H1 (cell line): ENCODE measurements at places on chromosomes 3 and 15.
A peak's percentile ranks its signal among the peaks of the same experiment; 100 is the strongest.

DNA sequence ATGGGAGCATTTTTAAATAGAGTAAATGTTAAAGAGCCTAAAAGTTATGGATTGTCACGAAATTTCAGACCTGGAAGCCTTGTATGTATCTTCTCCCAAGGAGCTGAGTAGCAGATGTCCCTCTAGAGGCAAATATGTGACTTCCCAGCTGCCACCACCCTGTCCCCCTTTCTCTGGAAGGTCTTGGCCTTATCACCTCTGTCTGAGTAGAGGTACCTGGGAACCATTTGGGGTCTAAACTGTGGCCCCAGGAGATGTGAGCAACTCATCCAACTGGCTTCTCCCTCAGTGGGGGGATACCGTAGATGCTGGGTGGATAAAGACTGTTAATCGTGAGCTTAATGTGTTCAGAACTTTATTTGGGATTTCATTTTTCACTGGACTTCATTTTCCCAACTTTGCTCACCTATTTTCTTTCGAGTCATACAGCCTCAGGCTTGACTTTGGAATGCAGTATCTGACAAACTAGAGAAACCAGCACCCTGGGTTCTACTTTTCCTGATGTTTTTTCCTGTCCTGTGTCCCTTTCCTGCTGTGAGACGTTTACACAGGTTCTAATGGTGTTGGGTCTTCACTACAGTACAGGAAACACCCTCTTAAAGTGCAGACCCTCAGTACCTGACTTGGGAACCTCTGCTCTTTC is 53.3 kb upstream of the CCR4 start:
- no peak for DNase-seq

DNA sequence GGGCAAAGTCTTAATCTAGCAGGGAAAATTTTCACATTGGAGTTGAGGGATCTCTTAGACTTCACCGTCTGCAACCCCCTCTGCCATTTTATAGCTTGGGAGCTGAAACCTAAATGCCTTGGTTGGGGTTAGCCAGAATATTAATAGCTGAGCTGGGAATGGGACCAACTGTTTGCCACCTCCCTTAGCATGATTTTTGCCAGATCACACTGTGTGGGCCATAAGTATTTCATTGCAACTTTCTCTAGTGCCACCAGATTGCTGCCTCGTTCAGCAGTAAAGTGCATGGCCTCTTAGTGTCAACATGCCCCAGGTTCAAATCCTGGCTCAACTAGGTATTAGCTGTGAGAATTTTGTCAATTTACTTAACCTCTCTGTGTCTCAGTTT is 55.9 kb upstream of the ABHD17C start:
- DNase-seq, result no peak

GRCh38 chr3:170622369-170623159 is 36.7 kb upstream of the SLC7A14 start:
- DNase-seq, result no peak

GRCh38 chr3:189334064-189334920 is 162.5 kb downstream of the TPRG1 start:
- no peak for DNase-seq

DNA sequence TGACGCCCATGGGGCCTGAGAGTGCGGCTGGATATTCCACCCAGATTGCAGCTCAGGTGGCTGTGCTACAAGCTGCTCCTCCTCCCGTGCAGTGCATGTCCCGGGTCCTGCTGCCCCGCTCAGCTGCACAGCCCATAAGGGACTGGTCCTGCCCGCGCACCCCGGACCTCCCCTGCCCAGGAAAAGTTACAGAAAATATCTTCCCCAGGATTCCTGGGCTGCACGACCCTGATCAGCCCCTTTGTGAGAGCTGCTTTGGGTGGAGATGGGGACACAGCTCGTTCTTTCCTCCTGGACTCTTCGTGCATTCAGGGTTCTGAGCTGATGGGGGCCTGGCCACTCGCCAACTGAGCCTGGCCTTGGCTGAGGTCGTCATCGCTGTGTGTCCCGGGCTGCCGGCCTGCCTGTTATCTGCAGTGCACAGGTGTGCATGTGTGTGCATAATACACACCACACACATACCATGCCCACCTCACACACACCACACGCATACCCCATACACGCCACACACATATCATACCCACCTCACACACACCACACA is 28.8 kb downstream of the APBA2 start:
- no peak for DNase-seq

DNA sequence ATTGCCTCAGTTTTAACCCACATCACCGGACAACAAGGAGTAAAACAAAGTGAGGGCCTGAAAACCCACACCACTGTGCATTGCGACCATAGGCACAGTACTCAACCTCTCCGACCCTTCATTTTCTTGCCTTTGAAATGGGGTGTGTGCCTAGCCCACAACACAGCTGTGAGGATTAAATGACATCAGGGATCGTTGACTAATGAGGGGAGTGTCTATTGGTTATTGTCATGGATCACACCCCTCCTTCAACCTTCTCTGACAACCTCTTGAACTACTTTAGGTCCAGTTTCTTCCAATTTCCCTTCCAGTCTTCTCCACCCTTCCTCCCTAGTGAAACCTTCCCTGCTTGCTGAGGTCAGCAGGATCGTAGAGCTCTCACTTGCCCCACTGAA is 89.5 kb downstream of the HES1 start:
- DNase-seq, result no peak

DNA sequence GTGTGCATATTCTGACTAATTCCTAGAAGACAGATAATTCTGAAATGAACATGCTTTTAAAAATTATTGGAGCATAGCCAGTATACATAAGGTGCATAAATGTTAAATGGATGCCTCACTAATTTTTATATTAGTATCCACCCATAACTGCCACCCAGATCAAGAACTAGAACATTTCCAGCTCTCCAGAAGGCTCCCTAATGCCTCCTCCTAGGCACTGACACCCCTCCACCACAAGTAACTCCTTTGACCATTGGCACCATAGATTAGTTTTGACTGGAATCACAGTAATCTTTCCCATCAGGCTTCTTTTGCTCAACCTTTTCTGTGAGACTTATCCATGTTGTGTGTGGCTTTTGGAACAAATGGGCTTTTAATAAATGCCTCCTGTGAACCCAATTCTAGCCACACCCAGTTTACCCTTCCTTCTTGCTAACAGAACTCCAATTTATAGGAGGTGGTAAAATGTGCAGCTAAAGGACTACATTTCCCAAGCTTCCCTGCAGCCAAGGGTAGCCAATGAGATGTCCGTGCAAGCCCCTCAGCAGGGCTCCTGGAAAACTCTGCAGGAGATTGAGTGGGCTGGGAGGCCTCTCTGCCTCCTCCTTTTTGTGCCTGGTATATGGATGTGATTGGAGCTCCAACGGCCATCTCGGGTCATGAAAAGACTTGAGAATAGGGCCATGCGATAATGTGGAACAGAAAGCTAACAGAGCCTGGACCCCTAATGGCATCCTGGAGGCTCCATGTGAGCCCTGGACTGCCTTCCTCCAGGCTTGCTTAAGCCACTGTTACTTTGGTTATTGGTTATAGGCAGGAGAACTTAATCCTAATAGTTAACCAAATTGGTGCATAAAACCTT is 322.6 kb upstream of the TLE3 start:
- no peak for DNase-seq

- DNase-seq, result no peak
Measured at GRCh38 chr3:2765002-2765579, 345.1 kb downstream of the IL5RA start.

- DNase-seq, result no peak
Measured at GRCh38 chr3:194472290-194472920, 14.4 kb downstream of the ATP13A3 start.

DNA sequence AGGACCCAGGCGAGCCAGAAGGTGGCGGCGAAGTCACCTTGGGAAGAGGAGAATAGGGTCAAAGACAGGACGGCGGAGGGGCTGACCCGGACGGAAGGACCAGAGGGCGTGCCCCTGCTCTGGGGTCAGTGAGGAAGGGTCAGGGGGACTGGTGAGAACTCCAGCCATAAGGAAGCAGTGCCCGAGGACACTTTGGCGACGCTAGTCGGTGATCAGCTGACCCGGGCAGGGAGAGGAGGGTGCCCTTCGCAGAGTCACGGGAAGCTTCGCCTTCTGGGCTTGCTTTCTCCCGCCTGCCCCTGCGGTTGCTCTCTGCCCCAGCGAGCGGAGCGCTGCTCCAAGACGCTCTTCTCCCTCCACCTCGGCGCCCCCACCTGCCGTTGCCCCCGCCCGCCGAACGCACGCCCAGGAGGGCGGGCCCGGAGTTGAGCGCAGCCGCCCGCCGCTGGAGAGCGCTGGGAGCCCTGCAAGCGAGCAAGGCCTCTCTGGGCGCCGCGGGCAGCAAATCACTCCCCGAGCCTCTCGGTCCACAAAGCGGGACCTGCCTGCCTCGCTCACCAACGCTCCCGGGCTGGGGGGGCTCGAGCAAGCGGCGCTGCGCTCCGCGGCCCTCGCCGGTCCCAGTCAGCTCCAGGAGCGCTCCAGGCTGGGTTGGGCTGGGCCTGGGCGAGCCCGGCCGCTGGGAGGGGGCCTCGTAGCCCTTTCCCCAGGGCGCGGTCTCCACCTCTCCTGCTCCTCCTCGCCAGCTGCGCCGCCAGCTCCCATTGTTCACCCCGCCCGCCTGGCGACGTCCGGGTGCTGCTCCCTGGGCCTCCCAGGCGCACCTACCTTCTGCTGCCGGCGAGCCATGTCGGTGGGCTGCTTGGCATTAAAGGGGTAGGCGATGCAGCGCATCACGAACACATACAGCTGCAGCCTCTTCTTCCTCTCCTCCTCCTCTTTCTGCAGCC is 1.2 kb downstream of the CADPS start:
- DNase-seq, result peak; percentile 70

GRCh38 chr3:66885326-66886000 is 112.6 kb upstream of the KBTBD8 start:
- DNase-seq, result no peak

GRCh38 chr3:71585131-71585530 is 1.6 kb upstream of the FOXP1 start:
- no peak for DNase-seq

DNA sequence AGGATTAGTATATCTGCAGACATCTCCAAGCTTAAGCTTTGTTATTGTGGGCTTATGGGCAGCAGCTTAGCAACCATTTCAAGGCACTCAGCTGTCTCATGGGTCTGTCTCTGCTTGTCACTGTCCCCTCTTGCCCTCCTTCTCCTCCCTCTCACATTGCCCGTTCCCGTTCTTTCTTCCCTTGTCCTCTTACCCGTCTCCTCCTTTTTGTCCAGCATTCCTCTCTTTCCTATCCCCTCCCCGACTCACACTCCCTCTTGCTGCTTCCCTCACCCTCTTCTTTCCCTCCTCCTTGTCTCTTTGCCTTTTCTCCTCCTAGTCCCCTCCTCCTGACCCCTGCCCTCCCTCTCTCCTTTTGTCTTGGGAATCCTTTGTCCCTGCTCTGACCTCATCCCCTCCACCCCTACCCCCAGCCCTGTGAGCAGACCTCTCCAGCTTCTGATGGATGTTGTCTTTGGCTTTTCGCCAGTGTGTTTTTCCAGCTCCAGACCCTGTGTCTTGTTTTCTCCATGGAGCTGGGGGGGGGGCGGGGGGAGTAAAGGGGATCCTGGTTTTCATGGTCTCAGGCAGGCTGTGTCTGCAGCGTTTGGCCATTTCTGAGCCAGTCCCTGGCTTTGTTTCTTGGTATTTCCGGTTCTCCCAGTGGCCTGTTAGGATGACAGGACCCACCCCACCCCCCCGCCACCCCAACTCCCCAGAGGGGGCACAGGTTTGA is 47.9 kb upstream of the TRAK1 start:
- no peak for DNase-seq

GRCh38 chr15:69275933-69276560 is 22.7 kb upstream of the PAQR5 start:
- peak; percentile 33 for DNase-seq

DNA sequence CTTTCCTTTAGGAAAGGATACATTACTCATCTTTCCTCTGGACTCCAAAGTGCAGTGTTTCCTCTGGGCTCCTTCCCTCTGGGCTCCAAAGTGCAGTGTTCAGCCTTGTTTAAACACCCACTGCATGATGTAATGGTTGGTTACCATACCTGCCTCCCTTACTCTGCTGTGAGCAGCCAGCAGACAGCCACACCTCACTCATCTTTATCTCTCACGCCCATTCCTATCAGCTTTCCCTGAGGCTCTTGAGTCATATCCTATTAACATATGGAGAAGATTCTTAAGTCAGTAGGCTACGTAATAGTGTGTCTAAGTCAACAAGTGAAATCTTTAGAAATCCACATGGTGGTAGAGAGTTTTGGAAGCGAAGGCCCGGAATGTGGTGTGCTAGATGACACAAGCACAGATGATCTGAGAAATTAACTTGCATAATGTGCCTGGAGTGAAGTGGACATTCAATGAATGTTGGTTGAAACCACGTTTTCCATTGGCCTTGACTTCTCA is 97.2 kb upstream of the CTNNB1 start:
- no peak for DNase-seq

- DNase-seq, result no peak
Measured at GRCh38 chr15:33729653-33730052, 238.6 kb upstream of the CHRM5 start.

DNA sequence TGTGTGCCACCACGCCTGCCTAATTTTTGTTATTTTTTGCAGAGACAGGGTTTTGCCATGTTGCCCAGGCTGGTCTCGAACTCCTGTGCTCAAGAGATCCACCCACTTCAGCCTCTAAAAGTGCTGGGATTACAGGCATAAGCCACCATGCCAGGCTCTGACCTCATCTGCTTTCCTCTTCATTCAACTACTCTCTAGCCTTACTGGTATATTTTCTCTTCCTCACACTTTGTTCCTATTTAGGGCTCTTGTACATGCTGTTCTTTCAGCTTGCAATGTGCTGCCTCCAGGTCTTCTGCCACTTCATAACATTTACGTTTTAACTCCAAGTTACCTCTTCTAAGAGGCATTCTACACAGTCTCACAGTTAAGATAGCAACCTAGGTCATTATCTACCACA is 34.9 kb downstream of the PIK3CB start:
- no peak for DNase-seq

DNA sequence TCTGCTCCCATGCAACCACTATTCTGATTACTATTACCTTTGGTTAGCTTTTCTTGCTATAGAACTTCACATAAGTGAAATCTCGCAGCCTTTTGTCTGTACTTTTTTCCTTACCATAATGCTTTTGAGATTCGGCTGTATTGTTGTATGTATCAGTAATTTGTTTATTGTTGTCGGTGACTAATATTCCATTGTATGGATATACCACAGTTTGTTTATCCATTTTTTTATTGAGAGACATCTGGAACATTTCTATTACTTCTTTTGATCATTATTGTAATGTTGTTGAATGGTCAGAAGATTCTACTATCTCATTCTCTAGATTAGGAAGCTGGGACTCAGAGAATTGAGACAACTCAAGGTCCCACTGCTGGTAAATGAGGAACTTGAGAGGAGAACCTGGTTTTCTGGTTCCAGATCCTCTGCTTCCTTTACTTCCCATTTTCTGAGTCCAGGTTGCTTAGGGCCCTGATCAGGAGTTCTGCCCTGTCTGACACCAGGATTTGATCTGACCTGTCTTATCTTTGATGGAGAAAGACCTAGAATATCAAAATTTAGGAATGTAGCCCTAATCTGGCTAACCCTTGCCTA is 18.2 kb upstream of the SPTSSB start:
- DNase-seq, result no peak

- DNase-seq, result no peak
Measured at GRCh38 chr15:77414789-77415442, 5.0 kb downstream of the PEAK1 start.
